Glutamatergic neuron (in vitro differentiated cells): ENCODE measurements at places on chromosomes 3 and 15. TPM values are rescaled to one million over a fixed set of nuclear protein-coding genes. Genes with fewer than 3 reads are reported as not detected.

DNA sequence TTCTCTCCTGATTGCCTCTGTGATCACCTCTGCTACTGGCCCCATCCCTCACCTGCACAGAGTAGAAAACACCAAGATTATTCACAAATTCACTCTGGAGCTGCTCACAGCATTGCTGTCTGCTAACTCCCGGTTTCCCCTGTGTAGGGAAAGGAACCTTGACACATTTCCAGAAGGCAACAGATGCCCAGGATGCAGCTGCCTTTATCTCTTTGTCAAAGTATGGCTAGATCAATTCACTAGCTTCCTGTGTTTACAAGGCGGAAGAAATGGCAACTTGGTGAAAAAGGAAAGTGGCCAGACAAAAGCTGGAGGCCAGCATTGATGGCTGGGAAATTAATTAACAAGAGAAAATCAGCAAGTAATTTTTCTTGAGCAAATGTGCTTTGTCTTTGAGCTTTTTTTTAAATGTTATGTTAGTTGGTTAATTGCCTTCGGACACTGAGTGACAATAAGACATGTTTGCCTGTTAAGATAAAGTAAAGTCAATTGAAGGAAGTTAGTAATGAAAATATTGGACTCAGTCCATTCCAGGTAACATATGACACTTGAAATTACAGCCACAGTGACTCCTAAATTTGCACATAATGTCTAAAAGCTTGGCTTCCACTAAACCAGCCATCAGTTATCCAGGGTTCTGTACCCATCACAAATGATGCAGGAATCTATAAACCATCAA, 394.6 kb upstream of the IL12A start:
- H3K36me3 ChIP-seq, result no peaks in the 10 kb centered on the region
- H3K27me3 ChIP-seq, result no peaks in the 10 kb centered on the region
- H3K4me3 ChIP-seq, result no peak overlapping the region
- no peak overlapping the region for H3K27ac ChIP-seq

- no peaks in the 10 kb centered on the region for H3K4me1 ChIP-seq
- DNase-seq, result no peak
- H3K27me3 ChIP-seq, result no peaks in the 10 kb centered on the region
Observed at GRCh38 chr3:98954242-98954641, 52.7 kb upstream of the DCBLD2 start.

DNA sequence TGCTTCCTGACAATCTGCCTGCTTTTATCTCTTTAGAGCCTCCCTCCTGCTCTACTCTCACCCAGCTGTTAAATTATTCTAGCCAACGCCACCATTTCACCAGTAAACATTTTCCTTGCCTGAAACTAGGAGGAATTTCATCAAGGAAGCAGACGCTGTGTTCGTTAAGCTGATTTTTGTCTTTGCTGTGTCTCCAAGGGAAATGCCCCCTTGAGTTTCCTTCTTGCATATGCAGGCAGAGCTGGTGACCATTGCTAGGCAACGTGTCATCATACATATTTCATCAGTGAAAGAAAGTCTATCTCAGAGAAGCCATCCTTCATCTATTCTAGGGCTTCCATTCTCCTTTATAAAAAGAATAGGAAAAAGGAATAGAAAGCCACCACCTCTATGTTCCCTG, 87.0 kb upstream of the ST8SIA2 start:
- peaks cover under 1% of the 10 kb centered on the region for H3K36me3 ChIP-seq
- peak overlapping the region; percentile 14 for H3K27ac ChIP-seq
- peaks cover 17% of the 10 kb centered on the region for H3K4me1 ChIP-seq
- DNase-seq, result peak; percentile 33
- peak overlapping the region; percentile 44 for H3K4me3 ChIP-seq

TMEM207 gene
- not detected for total RNA-seq

GRCh38 chr15:80977627-80978036, 12.0 kb downstream of the MESD start:
- no peaks in the 10 kb centered on the region for H3K36me3 ChIP-seq
- no peaks in the 10 kb centered on the region for H3K27me3 ChIP-seq
- H3K4me1 ChIP-seq, result peaks cover 25% of the 10 kb centered on the region
- peak overlapping the region; percentile 94 for H3K27ac ChIP-seq
- peak; percentile 87 for DNase-seq
- H3K4me3 ChIP-seq, result peak overlapping the region; percentile 67

C3orf22 gene
- total RNA-seq, result not detected

GRCh38 chr15:92884436-92885223, 15.5 kb upstream of the CHD2 start:
- DNase-seq, result no peak
- H3K4me3 ChIP-seq, result peak overlapping the region; percentile 98
- H3K27me3 ChIP-seq, result peaks cover 26% of the 10 kb centered on the region
- peaks cover 42% of the 10 kb centered on the region for H3K4me1 ChIP-seq

FGD5 gene
- 3.1 TPM for total RNA-seq

GOLGA6D gene
- not detected for total RNA-seq

GRCh38 chr15:48720646-48721045, 75.1 kb upstream of the FBN1 start:
- H3K4me1 ChIP-seq, result no peaks in the 10 kb centered on the region
- no peak overlapping the region for H3K27ac ChIP-seq

FES gene
- total RNA-seq, result 3.3 TPM

SLITRK3 gene
- total RNA-seq, result not detected

FMN1 gene
- 1.1 TPM for total RNA-seq
